ENCODE measurements at places on chromosomes 6 and 20.

DNA sequence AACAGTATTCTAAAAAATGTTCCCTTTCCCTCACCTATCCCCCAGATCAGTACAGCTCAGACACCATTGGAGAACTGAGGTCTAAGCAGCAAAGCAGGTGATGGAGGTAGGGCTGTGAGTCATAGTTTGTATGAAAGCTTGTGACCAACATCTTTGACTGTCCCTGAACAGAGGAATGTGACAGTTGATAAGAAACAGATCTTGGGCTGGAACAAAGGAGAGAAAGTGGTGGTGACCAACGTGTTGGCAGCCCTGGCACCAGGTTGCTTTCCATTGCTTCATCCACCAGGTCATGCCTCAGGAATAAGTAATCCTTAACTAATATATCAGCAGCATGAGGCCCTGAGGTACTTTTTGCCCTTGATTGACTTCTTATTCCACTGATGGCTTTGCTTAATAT lies 19.9 kb upstream of the CRIP3 start:
- no peak for DNase-seq

DNA sequence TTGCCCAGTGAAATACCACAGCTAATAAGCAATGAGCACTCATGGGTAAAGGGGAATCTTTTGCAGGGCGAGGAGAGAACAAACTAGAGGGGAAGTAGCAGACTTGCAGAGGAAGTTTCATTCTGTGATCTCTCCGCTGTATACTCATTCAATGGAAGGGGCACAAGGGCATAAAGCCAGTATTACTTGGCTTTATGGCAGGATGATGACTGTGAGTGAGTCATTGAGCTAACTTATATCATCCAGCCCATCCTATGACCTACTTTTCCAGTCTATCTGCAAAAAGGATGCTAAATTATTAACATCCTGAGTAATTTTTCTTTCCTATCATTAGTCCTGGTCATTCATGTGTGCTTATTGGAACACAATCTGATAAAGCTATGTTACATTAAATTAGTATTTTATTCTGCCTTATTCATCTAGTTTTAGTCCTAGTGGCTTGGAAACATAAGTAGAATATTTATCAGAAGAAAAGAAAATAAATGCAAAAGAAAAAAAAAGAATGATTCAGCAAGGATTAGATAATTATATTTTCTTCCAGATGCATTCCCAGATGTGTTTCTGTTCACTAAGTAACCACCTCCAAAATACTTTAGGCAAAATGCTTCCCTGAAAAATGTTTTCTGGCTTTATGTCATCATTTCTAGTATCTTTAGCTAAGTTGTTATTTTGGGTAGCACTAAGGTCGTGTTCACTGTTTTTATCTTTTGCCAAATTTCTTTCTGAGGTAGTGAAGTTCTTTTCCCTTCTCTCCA lies 471.7 kb downstream of the CDKAL1 start:
- DNase-seq = no peak

DNA sequence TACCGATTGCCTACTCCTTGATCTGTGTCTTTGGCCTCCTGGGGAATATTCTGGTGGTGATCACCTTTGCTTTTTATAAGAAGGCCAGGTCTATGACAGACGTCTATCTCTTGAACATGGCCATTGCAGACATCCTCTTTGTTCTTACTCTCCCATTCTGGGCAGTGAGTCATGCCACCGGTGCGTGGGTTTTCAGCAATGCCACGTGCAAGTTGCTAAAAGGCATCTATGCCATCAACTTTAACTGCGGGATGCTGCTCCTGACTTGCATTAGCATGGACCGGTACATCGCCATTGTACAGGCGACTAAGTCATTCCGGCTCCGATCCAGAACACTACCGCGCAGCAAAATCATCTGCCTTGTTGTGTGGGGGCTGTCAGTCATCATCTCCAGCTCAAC lies 13.5 kb downstream of the CCR6 start:
- no peak for DNase-seq

DNA sequence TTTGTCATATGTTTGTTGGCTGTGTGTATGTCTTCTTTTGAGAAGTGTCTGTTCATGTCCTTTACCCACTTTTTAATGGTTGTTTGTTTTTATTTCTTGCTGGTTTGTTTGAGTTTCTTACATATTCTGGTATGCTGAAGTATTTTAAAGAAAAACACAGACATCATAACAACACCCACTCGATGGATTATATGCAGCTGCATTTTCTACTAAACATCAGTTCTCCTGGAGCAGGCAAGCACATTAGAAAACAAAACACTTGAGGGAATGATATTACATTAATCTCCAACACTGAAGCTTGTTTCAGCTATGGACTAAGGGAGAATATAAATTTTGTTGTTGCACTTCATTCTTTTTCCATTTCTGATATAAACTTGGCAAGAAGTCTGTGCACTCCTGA lies 42.5 kb upstream of the RFPL4B start:
- DNase-seq = no peak

- DNase-seq = no peak
Observed at GRCh38 chr6:31778193-31778592, 1.1 kb upstream of the VWA7 start.

DNA sequence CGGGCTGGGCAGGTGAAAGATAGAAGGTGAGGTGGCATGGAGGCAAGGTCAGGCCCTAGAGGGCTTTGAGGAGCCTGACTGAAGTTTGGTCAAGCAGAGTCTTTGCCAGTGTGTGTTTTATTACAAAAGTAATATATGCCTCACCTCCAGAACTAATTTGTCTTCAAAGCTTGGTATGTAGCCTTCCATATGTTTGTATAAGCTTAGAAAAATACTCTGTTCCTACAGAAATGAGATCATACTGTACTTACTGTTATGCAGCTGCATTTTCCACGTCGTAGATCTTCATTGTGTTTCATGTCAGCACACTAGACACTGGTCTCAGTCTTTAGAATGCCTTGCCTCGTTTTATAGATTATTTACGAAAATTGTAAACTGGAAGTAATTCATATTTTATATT lies 61.8 kb downstream of the ANKS1A start:
- DNase-seq = no peak

DNA sequence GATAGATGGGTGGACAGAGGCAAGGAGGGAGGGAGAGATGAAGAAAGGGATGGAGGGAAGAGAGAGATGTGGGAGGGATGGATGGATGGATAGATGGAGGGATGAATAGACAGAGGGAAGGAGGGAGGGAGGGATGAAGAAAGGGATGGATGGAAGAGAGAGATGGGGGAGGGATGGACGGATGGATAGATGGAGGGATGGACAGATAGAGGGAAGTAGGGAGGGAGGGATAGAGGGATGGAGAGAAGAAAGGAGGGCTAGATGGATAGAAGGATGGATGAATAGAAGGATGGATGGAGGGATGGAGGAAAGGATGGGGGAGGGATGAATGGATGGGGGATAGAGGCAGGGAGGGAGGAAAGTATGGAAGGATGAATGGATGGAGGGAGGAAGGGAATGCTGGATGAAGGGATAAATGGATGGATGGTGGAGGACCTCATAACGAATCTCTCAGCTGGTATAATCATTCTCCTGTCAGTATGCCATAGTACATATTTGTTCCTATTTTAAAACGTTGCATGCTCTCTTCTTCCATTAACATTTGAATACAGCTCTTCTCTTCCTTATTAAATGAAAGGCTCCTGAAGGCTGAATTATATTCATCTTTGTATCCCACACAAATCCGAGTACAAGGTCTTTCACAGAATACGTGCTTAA lies 136.4 kb downstream of the HIVEP2 start:
- DNase-seq = no peak

GRCh38 chr6:25639653-25640052 lies 12.4 kb upstream of the SCGN start:
- no peak for DNase-seq

- no peak for DNase-seq
Observed at GRCh38 chr6:87755708-87756671, 54.0 kb upstream of the AKIRIN2 start.

DNA sequence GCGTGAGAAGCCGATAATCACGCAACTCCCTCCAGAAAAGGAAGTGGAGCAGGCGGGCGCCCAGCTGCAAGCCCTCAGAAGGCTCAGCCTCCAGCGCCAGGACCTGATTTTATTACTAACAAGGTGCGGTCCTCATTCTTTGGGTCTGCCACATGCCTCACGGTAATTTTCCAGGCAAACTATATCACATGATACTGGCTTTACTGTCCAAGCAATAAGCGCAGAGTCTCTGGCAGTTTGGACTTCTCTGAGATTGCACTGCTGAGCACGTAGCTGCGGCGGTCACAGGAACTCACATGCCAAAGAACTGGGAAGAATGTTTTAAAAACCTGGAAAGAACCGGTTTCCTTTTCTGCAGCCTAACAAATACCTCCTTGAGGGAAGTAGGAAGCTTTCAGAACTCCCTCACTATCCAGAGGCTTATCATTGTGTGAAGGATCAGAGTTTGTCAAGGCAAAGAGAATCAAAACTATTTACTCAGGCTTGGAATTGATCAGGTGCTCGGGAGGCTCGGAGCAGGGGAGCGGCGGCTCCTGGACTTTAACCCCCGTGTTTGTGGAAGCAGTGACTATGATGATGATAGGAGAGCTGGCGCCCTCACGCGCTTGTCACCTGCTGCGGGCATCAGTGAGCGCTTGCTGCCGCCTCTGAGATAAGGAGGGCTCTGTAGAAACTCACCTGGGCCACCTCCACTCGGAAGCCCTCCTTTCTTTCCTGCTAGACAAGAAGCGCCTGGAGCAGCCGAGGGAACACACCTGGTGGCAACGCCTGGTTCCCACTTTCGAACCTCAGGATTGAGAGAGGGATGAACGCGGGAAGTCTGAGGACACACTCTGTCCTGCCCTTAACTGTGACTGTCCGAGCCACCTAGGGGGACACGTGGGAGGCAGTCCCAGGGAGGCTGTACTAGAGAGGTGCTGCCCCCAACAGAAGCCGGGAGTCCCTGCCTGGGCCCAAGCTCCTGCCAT lies 27.2 kb upstream of the SYNJ2 start:
- peak; percentile 70 for DNase-seq

- DNase-seq = no peak
Observed at GRCh38 chr6:4262526-4262925, 127.2 kb upstream of the ECI2 start.

GRCh38 chr20:3839328-3839727 lies 7.3 kb upstream of the MAVS start:
- DNase-seq = no peak

GRCh38 chr6:82030761-82031503 lies 216.6 kb downstream of the IBTK start:
- no peak for DNase-seq

GRCh38 chr20:42366626-42367025 lies 748.4 kb upstream of the CHD6 start:
- DNase-seq = no peak

DNA sequence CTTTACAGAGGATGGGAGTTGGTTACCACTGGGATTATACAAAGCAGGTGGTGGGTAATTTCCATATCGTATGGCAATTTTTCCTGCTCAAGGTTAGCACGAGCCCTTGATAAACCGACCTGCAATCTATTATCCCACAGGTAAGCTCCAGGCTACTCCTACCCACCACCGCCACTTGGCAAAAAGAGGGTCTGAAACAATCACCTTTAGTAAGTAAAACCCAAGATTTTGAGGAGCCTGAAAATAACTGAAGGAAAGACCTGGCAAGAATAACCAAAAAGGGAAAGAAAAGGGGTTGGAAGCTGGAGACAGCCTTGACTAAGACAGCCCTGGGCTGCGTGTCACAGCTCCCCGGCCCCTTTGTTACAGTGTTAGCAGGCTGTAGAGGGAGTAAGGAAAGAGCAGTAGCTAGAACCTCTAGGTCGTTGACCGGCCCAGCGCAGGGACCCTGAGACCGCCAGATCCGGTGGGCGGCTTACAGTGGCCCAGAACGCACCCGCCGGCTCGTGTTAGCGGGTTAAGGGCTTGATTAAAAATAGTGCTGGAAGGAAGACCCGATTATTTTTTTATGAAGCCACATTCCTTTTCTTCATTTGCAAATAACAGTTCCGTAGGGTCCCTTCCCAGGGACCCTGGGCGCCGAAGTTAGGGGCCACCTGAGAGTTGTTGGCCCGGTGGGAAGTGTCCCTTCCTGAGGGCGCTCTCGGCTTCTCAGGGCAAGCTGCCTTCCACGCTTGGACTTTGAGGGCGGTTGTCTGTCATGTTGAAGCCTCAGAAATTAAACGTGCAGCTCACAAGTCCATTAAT lies 30.5 kb downstream of the TFAP2B start:
- DNase-seq = no peak

- DNase-seq = no peak
Observed at GRCh38 chr6:13075141-13075845, 253.0 kb downstream of the TBC1D7 start.

DNA sequence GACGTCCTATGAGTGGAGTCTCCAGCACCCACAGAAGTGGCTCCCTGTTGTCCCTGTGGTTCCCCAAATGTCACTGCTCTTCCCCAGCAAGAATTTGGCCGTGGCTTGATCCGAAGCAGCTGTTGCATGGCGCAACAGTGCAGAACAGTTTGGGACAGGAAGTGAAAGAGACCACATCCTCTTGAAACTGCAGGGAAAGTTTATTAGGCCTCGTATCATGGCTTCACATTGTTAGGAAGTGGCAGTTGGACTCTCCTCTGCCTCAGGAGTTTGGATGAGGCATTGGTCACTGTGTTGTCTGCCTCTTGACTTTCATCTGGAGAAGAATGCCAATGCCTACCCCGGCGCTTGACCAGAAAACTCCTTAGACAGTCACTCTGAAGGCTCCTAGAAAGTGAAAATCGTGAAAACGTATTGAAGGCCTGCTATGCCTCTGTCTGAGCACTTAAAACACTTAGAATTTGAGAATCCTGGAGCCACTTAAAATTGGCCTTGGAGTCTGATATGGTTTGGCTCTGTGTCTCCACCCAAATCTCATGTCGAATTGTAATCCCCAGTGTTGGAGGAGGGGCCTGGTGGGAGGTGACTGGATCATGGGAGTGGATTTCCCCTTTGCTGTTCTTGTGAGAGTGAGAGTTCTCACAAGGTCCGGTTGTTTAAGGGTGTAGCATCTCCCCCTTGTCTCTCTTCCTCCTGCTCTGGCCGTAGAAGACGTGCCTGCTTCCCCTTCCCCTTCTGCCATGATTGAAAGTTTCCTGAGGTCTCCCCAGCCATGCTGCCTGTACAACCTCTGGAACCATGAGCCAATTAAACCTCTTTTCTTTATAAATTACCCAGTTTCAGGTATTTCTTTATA lies 334.9 kb upstream of the JARID2 start:
- no peak for DNase-seq

DNA sequence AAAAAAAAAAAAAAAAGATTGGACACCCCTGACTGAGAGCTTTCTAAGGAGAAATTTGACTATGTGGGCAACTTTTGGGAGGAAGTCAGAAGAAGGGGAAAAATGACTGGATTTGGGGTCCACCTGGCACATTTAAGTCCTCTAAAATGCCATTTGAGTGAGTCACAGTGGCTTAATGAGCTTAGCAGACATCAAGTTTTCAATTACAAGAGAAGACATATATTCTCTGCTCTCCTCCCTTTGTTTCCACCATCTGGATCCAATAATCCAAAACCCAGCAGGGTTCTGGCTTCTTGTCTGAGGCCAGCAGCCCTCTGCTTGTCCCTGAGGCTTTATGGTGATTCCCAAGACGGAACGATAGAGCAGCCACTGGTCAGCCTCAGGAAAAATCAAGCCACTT lies 6.9 kb downstream of the PI3 start:
- no peak for DNase-seq

GRCh38 chr6:96164802-96165201 lies 149.0 kb downstream of the FUT9 start:
- DNase-seq = no peak
